ENCODE measurements at places on chromosomes 2 and 18. TPM values are rescaled to one million over a fixed set of nuclear protein-coding genes. Genes with fewer than 3 reads are reported as not detected.

GRCh38 chr18:67735506-67735905, 219.0 kb upstream of the DSEL start:
- H3K27ac ChIP-seq = no peak overlapping the region
- DNase-seq = no peak
- H3K4me3 ChIP-seq = no peak overlapping the region
- no peaks in the 10 kb centered on the region for H3K4me1 ChIP-seq
- no peaks in the 10 kb centered on the region for H3K27me3 ChIP-seq
- no peaks in the 10 kb centered on the region for H3K36me3 ChIP-seq

DNA sequence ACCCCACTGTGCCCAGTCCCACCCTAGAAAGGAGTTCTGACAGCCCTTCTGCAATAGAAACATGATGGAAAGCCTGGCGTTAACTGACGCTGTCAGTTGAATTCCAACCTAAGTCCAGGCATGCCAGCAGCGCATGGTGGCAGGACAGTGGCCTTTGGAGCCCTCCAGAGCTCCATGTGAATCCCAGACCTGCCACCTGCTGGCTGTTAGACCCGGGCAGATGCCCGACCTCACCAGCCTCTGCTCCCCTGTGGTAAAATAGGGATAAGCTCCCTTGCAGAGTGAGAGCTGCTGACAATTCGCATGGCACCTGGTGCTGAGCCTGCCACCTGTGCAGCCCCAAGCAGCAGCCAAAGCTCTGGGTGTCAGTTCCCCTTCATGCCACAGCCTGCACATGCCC, 138.6 kb downstream of the LOXHD1 start:
- no peak for DNase-seq
- no peak overlapping the region for H3K4me3 ChIP-seq
- no peak overlapping the region for H3K27ac ChIP-seq
- H3K36me3 ChIP-seq = no peaks in the 10 kb centered on the region
- no peaks in the 10 kb centered on the region for H3K4me1 ChIP-seq
- H3K27me3 ChIP-seq = no peaks in the 10 kb centered on the region

Gene AQP12A
- not detected for total RNA-seq

GRCh38 chr2:233482616-233483015, 84.0 kb downstream of the USP40 start:
- no peak for DNase-seq
- H3K36me3 ChIP-seq = no peaks in the 10 kb centered on the region
- H3K4me1 ChIP-seq = no peaks in the 10 kb centered on the region
- no peaks in the 10 kb centered on the region for H3K27me3 ChIP-seq

GRCh38 chr18:36629138-36629530, 199.7 kb downstream of the TPGS2 start:
- peaks cover 10% of the 10 kb centered on the region for H3K27me3 ChIP-seq
- no peak for DNase-seq
- no peak overlapping the region for H3K4me3 ChIP-seq
- no peak overlapping the region for H3K27ac ChIP-seq
- H3K36me3 ChIP-seq = no peaks in the 10 kb centered on the region

- H3K27ac ChIP-seq = no peak overlapping the region
- DNase-seq = peak; percentile 71
- peaks cover 4% of the 10 kb centered on the region for H3K4me1 ChIP-seq
- H3K27me3 ChIP-seq = no peaks in the 10 kb centered on the region
- no peaks in the 10 kb centered on the region for H3K36me3 ChIP-seq
Observed at GRCh38 chr2:219475697-219476651, 22.7 kb upstream of the GMPPA start.

Gene CREG2
- not detected for total RNA-seq

- H3K27me3 ChIP-seq = no peaks in the 10 kb centered on the region
- no peaks in the 10 kb centered on the region for H3K36me3 ChIP-seq
- H3K27ac ChIP-seq = no peak overlapping the region
- H3K4me1 ChIP-seq = peaks cover 15% of the 10 kb centered on the region
Observed at GRCh38 chr2:44084850-44085249, 83.8 kb upstream of the PPM1B start.

DNA sequence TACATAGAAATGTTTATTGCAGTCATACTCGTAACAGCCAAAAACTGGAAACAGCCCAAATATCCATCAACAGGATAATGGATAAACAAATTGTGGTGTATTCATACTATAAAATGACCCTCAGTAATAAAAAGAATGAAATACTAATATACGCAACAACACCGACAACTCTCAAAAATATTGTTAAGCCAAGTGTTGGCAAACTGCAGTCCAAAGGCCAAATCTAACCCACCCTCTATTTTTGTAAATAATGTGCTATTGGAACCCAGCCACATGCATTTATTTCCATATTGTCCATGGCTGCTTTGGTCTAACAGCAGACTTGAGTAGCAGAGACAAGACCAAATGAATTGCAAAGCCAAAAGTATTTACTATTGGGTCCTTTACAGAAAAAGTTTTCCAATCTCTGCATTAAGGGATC, 151.0 kb downstream of the MREG start:
- no peaks in the 10 kb centered on the region for H3K36me3 ChIP-seq
- H3K27me3 ChIP-seq = no peaks in the 10 kb centered on the region
- no peak overlapping the region for H3K4me3 ChIP-seq
- no peak for DNase-seq
- H3K27ac ChIP-seq = no peak overlapping the region

DNA sequence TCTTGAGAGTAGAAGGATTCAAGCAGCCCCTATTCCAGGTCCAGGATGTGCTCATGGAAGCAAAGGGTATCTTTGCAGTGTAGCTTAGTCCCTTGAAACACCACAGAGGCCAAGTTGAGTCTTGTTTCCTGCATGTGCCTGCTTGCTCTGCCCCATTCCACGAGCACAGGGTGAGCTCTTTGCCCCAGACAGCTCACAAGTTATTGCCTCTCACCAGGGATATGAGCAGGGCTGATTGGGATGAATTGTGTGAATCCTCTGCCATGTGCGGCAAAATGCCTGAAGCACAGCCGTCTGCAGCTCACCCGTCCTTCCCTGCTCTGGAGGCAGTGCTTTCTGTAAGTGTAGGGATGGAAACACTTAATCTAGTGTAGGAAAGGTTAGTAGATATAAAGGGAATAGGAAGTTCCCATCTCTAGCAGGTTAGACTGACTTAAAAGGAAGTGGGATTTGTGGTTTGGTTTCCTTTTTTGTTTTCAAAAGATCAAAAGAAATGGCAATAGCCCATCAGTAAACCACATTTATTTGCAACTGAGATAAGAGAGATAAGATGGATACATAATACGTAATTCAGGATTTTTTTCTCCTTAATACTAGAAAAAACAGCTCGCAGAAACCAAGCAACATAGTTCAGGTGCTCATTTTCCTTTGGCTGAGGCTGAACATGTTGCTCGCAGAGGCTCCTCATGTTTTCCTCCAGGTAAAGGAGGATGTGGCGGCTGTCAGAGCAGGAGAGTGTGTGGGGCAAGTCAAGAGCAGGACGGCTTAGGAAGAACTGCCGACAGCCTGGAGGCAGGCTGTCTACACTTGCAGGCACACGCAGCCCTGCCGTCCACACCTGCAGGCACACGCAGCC, 41.4 kb downstream of the TMEM182 start:
- peaks cover 12% of the 10 kb centered on the region for H3K4me1 ChIP-seq
- peak overlapping the region; percentile 26 for H3K27ac ChIP-seq
- no peaks in the 10 kb centered on the region for H3K27me3 ChIP-seq
- H3K36me3 ChIP-seq = peaks cover 62% of the 10 kb centered on the region
- DNase-seq = no peak

GRCh38 chr2:172447811-172448493, 20.6 kb downstream of the ITGA6 start:
- H3K36me3 ChIP-seq = peaks cover 6% of the 10 kb centered on the region
- no peak for DNase-seq
- H3K4me3 ChIP-seq = no peak overlapping the region
- H3K27ac ChIP-seq = no peak overlapping the region
- H3K27me3 ChIP-seq = no peaks in the 10 kb centered on the region

DNA sequence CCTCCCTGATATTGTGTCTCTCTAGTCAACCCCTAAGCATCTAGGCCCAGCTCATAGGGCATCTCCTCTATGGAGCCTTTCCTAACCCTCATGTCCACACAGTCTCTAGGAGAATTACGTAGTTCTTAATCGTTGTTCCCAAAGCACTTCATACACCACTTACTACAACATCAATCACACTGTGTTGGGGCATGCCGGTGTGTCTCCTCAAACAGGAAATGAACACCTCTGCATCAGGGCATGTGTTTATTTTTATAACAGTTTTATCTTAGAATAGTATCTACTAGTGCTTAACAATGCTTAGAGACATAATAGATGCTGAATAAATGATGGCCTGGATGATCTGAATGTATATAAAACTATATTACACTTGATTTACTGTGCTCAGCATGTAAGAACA, 19.7 kb downstream of the CYP1B1 start:
- no peak overlapping the region for H3K4me3 ChIP-seq
- DNase-seq = no peak
- H3K36me3 ChIP-seq = peaks cover 1% of the 10 kb centered on the region
- H3K27ac ChIP-seq = no peak overlapping the region
